Panc1 (cell line): ENCODE measurements at places on chromosomes 12 and 14. TPM values are rescaled to one million over a fixed set of nuclear protein-coding genes. Genes with fewer than 3 reads are reported as not detected.

DNA sequence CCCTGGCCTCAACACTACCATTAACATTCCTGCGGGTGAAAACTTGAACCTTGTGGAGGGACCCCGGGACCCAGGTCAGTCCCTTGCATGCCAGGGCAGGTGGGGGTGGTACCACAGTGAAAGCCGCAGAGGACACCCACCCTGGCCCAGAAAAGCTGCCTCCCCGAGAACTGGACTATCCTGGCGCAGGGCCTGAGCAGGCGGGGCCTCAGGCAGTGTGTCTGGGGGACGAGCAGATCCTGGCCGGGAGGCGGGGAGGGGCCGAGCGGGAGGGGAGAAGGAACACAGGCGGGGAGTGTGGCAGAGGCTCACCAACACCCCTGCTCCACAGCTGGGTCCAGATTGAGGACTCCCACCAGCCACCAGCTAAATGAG, 10.0 kb downstream of the AHNAK2 start:
- no peak for DNase-seq

GRCh38 chr14:37559386-37559785, 35.7 kb downstream of the FOXA1 start:
- no peak for DNase-seq

DNA sequence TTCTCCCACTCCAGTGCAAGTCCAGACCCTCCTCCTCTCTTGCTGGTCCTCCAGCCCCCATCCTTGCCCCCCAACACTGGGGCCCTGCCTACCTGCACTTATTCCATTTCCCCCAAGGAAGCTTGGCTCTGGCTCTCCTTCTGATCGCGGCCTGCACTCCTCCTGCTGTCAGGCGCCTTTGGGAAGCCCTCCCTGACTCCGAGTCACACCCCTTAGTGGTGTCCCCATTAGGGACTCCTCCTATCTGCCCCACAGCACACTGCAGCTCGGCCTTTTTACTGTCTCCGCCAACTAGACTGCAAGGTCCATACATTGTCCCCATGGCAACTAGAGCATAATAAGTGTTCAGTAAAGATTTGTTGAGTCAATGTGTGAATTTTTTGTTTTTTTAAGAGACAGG, 32.9 kb downstream of the FIGNL2 start:
- no peak for DNase-seq

Gene GLIPR1
- total RNA-seq, result 11.5 TPM

Gene RNF34
- 52.4 TPM for total RNA-seq

Gene DYRK2
- 9.9 TPM for total RNA-seq

GRCh38 chr14:74464785-74465184, 28.3 kb downstream of the NPC2 start:
- no peak for DNase-seq

Gene GAS2L3
- 47.4 TPM for total RNA-seq

Gene GPR135
- total RNA-seq, result 3.1 TPM

- DNase-seq, result no peak
Measured at GRCh38 chr12:24113701-24114100, 164.2 kb upstream of the SOX5 start.

Gene KRT73
- not detected for total RNA-seq

- DNase-seq, result no peak
Measured at GRCh38 chr12:133234971-133235370, 706 bp downstream of the ANHX start.

GRCh38 chr14:92693998-92694795, 54.2 kb downstream of the LGMN start:
- no peak for DNase-seq

Gene VDR
- 3.0 TPM for total RNA-seq

GRCh38 chr12:110600254-110600653, 13.7 kb upstream of the TCTN1 start:
- no peak for DNase-seq

Gene RD3L
- not detected for total RNA-seq

GRCh38 chr14:61671082-61671481, 24.2 kb upstream of the HIF1A start:
- no peak for DNase-seq

- no peak for DNase-seq
Measured at GRCh38 chr14:56351861-56352260, 227.7 kb upstream of the TMEM260 start.

Gene ABHD12B
- not detected for total RNA-seq

GRCh38 chr12:93689076-93689834, 12.1 kb downstream of the CRADD start:
- no peak for DNase-seq

DNA sequence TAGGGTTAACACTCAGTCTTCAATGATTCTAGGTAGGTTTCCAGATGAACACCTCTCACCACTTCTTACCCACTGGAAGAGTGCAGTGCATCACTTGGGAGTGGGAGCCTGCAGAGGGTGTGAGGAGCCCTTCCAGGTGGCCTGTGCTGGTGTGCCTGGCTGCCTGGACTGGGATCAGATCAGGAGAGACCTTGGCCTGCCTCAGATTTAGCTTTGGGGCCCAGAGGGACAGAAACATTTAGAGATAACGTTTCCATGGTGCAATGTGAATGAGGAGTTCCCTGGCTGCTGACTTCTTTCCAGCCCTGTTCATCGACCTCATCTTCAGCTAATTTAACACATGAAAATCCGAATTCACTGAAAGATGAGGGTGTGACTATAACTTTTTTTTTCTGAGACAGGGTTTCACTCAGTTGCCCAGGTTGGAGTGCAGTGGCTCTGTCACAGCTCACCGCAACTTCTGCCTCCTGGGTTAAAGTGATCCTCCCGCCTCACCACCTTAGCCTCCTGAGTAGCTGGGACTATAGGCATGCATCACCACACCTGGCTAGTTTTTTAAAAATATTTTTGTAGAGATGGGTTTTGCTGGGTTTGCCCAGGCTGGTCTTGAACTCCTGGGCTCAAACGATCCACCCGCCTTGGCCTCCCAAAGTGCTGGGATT, 53.6 kb downstream of the SUSD6 start:
- DNase-seq, result no peak

Gene TMTC1
- total RNA-seq, result 0.28 TPM

GRCh38 chr14:51544471-51544870, 107.2 kb upstream of the FRMD6 start:
- DNase-seq, result no peak

DNA sequence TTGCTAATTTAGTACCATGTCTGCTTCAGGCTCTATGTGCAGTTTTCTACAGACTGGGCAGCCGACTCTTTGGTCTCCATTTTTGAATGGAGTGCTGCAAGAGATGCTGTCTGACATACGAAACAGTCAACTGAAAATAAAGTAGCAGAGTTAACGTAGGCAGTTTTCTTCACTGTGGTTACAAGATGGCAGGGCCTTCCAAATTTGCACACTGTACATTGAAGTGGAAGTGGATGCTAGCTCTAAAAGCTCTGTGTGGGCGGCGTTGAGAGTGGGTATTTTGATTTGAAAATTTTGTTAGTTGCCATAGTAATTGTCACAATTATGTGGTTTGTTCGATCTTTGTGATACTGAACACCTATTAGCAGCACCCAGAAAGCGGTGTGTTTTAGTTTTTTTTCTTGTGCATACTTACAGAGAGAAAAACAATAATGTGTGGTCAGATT, 154.9 kb upstream of the ATP2B1 start:
- DNase-seq, result no peak

GRCh38 chr12:607541-608001, 55.7 kb downstream of the NINJ2 start:
- DNase-seq, result no peak

Gene PCNX1
- 30.5 TPM for total RNA-seq

DNA sequence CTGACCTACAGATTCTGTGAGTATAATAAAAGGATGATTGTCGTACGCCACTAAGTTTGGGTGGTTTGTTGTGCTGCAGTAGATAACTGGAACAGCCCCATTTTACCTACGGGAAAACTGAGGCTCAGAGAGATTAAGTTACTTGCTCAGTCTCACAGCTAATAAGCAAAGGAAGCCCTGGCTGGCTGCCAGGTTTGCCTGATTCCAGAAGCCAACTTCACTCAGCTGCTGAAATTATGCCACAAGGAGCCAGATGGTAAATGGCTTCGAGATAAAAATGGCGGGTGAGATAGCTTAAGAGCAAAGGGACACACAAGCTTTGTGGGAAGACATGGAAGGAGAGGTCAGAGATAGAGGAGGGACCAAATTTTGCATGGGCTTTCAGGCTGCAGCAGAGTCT, 191.5 kb upstream of the NOS1 start:
- no peak for DNase-seq

GRCh38 chr14:24879661-24880386, 170.1 kb downstream of the STXBP6 start:
- DNase-seq, result no peak

- no peak for DNase-seq
Measured at GRCh38 chr12:17841496-17841895, 248.5 kb downstream of the RERGL start.

- DNase-seq, result no peak
Measured at GRCh38 chr14:60668431-60669112, 19.3 kb upstream of the SIX1 start.

GRCh38 chr12:13318231-13319015, 121.9 kb downstream of the EMP1 start:
- DNase-seq, result no peak

GRCh38 chr14:55111122-55111708, 17.8 kb upstream of the LGALS3 start:
- no peak for DNase-seq

GRCh38 chr14:91067186-91067585, 6.7 kb upstream of the RPS6KA5 start:
- no peak for DNase-seq

Gene CD163L1
- not detected for total RNA-seq

DNA sequence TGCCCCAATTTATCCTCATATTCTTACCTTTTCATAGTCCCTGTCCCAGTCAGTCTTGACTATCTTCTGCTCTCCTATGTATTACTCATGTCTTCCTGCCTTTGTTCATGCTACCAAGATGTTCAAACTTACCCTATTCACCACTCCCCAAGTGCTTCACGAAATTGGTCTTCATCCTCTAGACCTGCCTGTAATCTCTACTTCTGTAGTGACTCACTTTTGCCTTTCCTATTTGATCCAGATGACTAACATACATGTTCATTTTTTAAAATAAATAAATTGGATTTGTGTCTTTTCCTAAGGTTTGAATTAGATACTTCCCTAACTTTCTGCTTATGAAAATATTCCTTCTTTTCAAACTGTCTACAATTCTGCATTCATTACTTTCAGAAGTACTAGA, 107.7 kb upstream of the PPM1H start:
- DNase-seq, result no peak

Gene OTOGL
- total RNA-seq, result not detected

DNA sequence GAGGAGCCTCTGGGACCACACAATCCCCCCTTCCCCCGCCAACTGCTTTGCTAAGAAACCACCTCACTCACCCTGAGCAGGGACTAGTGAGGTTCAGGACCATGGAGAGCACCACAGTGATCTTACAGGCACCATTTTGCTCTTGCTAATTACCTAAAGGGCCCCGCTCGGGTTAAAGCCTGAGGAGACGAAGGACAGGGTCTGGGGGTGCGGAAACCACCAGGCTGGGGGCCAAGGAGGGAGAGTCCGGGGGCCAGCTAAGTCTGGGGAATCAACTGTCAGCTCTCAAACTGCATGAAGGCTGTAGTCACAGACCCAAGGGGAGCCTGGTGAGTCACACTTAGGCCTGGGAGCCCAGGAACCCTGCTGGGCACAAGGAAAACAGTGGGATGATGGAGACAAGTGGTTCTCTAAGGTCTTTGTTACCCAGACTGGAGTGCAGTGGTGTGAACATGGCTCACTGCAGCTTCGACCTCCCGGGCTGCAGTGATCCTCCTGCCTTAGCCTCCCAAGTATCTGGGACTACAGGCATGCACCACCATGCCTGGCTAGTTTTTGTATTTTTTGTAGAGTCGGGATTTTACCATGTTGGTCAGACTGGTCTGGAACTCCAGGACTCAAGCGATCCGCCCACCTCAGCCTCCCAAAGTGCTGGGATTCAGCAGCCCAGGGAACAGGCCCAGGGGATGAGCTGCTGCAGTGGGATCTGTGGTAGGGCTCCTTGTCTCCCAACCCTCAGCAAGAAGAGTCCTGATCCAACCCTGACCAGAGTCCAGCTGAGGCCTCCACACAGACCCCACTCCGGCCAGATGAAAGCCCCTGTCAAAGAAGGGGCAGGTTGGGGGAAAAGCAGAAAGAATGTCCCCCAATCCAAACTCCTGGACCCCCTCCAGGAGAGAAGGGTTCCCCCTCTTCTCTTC, 98.8 kb downstream of the CALM1 start:
- no peak for DNase-seq

Gene LBHD2
- total RNA-seq, result not detected

- DNase-seq, result no peak
Measured at GRCh38 chr12:116121453-116121871, 156.0 kb downstream of the MED13L start.

Gene KLRC2
- total RNA-seq, result not detected

DNA sequence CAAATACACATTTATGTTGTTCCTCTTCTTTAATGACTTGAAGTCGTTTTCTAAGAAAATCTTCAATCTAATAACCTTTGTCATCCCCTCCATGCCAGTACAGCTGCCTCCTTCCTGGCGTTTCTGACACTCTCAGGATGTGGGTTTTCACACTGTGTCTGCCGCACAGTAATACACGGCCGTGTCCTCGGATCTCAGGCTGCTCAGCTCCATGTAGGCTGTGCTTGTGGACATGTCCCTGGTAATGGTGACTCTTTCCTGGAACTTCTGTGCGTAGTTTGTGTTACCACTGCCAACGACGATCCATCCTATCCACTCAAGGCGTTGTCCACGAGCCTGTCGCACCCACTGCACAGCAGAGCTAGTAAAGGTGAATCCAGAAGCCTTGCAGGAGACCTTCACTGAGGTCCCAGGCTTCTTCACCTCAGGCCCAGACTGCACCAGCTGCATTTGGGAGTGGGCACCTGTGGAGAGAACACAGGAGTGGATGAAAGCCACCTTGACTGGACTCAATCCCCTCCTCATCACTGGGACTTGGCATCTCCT, 1095.9 kb downstream of the TMEM121 start:
- no peak for DNase-seq

Gene SDR9C7
- total RNA-seq, result not detected

- no peak for DNase-seq
Measured at GRCh38 chr12:2925322-2925995, 33.7 kb upstream of the TEAD4 start.
